Heart right ventricle (tissue), 16 donors: ENCODE measurements at places on chromosomes 2 and 18. TPM values are rescaled to one million over a fixed set of nuclear protein-coding genes. Genes with fewer than 3 reads are reported as not detected.
A peak's percentile ranks its signal among the peaks of the same experiment; 100 is the strongest.

GRCh38 chr18:47906408-47906807 lies 24.1 kb downstream of the SMAD2 start:
- no peak overlapping the region for H3K4me3 ChIP-seq
- peaks cover 7% of the 10 kb centered on the region for H3K36me3 ChIP-seq
- no peaks in the 10 kb centered on the region for H3K4me1 ChIP-seq
- H3K27ac ChIP-seq = no peak overlapping the region

GRCh38 chr2:226652369-226652768 lies 147.3 kb downstream of the IRS1 start:
- no peaks in the 10 kb centered on the region for H3K36me3 ChIP-seq
- H3K4me3 ChIP-seq = no peak overlapping the region
- peaks cover 18% of the 10 kb centered on the region for H3K4me1 ChIP-seq
- H3K27ac ChIP-seq = no peak overlapping the region

DNA sequence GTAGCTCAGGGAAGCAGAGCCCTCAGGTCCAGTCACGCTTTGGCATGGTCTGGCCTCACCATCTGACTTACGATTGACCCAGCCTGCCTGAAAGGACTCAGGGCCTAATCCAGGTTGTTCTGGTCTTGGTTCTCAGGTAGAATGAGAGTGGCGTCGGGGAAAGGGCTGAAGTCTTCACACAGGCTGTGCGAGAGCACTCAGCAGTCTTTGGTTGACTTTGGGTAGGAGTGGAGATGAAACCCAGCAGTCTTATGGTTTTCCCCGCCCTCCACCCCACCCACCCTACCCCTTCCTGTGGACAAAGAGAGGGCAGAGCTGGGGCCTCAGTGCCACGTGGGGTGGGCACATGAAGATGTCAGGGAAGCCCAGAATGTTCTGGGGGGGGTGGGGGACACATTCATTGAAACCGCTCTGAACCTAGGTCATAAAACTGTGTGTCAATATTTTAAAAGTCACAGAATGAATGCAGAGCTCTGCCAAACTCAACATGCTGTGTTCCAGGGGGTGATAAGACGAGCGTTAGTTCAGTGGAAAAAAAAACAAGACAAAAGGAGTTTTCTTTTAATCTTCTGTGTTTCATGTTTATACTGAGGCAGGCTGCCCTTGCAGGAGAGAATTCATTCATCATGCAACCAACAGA lies 58.6 kb upstream of the ALPP start:
- peaks cover 26% of the 10 kb centered on the region for H3K4me1 ChIP-seq
- no peaks in the 10 kb centered on the region for H3K27me3 ChIP-seq
- no peak overlapping the region for H3K4me3 ChIP-seq
- H3K36me3 ChIP-seq = no peaks in the 10 kb centered on the region
- H3K27ac ChIP-seq = no peak overlapping the region

- no peaks in the 10 kb centered on the region for H3K36me3 ChIP-seq
- no peak for DNase-seq
- no peak overlapping the region for H3K4me3 ChIP-seq
- no peaks in the 10 kb centered on the region for H3K27me3 ChIP-seq
- peak overlapping the region; percentile 9 for H3K27ac ChIP-seq
Observed at GRCh38 chr18:28854964-28855363, 678.0 kb upstream of the CDH2 start.

GRCh38 chr2:29769847-29770246 lies 151.5 kb downstream of the ALK start:
- H3K36me3 ChIP-seq = no peaks in the 10 kb centered on the region
- peaks cover 17% of the 10 kb centered on the region for H3K27me3 ChIP-seq
- no peak overlapping the region for H3K4me3 ChIP-seq
- DNase-seq = no peak

GRCh38 chr2:150767991-150768746 lies 280.7 kb upstream of the RND3 start:
- no peaks in the 10 kb centered on the region for H3K36me3 ChIP-seq
- no peaks in the 10 kb centered on the region for H3K4me1 ChIP-seq
- DNase-seq = no peak
- no peaks in the 10 kb centered on the region for H3K27me3 ChIP-seq
- H3K4me3 ChIP-seq = no peak overlapping the region
- no peak overlapping the region for H3K27ac ChIP-seq

- peaks cover 4% of the 10 kb centered on the region for H3K4me1 ChIP-seq
- peaks cover 39% of the 10 kb centered on the region for H3K36me3 ChIP-seq
- no peak overlapping the region for H3K27ac ChIP-seq
- no peak overlapping the region for H3K4me3 ChIP-seq
Observed at GRCh38 chr18:76380791-76381405, 114.1 kb downstream of the ZNF516 start.

GRCh38 chr18:57697426-57697825 lies 75.8 kb upstream of the NARS1 start:
- H3K4me1 ChIP-seq = peaks cover 12% of the 10 kb centered on the region
- H3K36me3 ChIP-seq = no peaks in the 10 kb centered on the region
- no peak for DNase-seq
- peak overlapping the region; percentile 74 for H3K27ac ChIP-seq
- no peak overlapping the region for H3K4me3 ChIP-seq

GALR1 gene
- not detected for total RNA-seq

ZNF2 gene
- total RNA-seq = 2.6 TPM

DTNB gene
- total RNA-seq = 11.1 TPM
